Activated CD8-positive, alpha-beta T cell treated with anti-CD3 and anti-CD28 coated beads, Interleukin-2, amount 10 ng/mL, durations not matched to agents 7 days and 5 days (primary cell): ENCODE measurements at places on chromosomes 11 and 22.
A peak's percentile ranks its signal among the peaks of the same experiment; 100 is the strongest.

DNA sequence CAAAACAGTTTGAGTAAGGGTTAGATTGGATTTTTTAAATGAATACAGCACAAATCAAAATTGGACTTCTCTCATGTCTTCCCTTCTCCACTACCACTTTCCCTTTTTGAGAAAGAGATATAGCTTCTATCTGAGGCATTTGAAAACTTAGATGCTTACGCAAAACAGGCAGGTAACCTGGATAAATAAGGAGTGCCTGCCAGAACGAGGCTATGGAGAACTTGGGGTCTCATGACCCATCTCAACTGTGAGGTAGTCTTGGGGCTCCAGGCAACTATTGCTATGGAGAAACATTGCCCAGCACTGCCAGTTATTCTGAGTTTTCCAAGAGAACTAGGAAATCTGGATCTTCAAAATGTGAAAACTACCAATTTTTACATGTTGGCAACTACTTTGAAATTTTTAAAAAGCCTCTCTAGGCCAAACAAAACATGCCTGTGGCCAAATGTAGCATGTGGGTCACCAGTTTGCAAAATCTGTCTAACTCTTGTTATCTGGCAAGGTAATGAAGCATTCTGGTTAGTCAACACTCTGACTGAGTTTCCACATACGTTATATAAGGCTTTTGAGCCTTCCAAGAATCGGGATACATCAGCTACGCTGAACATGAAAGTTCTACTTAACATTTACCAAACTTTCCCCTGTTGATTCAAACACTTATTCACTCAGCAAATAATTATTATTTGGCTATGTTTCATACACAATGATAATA is 752.7 kb downstream of the KCNA4 start:
- DNase-seq = no peak

GRCh38 chr11:2474059-2474901 is 29.5 kb downstream of the KCNQ1 start:
- no peak for DNase-seq

- DNase-seq = no peak
These were observed 196.7 kb upstream of the TBCEL start for GRCh38 chr11:120827198-120827597.

DNA sequence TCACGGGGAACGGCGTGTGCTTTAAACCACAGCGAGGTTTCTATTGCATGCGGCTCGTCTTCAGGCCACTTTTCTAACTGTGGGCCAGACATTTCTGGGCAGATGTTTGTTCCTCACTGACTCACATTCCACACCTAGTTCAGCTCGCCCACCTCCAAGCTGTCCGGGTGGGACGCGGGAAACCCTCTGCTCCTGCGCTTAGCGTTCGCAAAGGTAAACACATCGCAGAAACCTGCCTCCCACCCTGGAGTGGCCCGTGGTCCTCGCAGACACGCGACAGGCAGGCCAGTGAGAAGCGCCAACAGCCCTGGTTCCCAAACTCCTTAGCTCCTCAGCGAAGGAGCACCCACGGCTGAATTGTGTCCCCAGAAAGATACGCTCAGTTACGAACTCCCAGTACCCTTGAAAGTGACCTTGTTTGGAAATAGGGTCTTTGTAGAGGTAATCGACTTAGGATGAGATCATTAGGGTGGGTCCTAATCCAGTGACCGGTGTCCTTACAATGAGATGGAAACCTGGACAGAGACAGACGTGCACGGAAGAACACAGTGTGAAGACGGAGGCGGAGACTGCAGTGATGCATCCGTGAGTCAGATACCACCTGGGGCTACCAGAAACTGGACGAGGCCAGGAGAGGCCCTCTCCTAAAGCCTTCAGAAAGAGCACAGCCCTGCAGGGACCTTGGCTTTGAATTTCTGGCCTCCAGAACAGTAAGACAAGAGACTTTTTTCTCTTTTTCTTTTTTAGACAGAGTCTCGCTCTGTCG is 82.7 kb downstream of the CELSR1 start:
- DNase-seq = no peak

GRCh38 chr11:1225386-1226225 is 2.7 kb downstream of the MUC5B start:
- no peak for DNase-seq

GRCh38 chr22:41638748-41639147 is 17.7 kb downstream of the XRCC6 start:
- DNase-seq = no peak

- no peak for DNase-seq
These were observed 14.0 kb downstream of the RAB36 start for GRCh38 chr22:23159291-23159630.

GRCh38 chr11:117842131-117842941 is 17.8 kb upstream of the FXYD2 start:
- DNase-seq = peak; percentile 20

- DNase-seq = no peak
These were observed 6.5 kb downstream of the UPK3A start for GRCh38 chr22:45291061-45291930.

- DNase-seq = no peak
These were observed 627.3 kb upstream of the KIRREL3 start for GRCh38 chr11:127627629-127628457.

DNA sequence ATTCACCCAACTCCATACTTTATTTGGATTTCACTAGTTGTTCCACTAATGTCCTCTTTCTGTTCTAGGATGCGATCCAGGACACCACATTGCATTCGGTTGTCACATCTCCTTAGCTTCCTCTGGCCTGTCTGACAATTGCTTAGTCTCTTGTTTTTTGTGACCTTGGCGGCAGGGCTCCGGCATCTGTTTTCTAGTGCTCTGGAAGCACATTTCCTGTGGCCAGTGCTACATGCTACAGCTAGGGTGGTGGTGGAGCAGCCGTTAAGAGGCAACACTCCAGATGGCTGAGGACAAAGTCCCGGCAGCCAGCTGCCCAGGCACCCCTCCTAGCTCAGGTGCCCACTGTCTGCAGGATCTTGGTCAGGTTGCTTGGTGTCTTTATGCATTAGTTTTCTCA is 6.8 kb downstream of the STX3 start:
- no peak for DNase-seq

- no peak for DNase-seq
These were observed 19.8 kb downstream of the SAA1 start for GRCh38 chr11:18285841-18286240.

DNA sequence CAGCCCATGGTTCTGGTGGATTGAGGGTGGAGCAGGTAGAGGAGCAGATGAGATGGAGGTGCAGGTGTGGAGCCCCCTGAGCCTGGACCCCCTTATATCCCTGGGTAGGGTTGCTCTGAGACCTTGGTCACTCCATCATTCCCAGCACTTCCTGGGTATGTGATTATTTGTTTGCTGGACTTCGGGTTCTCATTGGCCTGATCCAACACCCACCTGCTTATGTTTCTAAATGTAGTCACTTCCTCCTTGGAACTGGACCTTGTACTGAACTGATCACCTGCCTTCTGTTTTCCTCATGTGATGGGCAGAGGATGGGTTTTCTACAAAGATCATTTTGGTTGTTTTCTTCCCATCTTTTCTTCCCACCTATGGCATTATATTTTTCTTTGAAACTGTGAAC is at the start of gene KRTAP5-4:
TSS of gene KRTAP5-4 (minus strand) at position 53 of the 400 bp plus-strand sequence. CDS start at position 8, 45 bp downstream.
- DNase-seq = no peak

DNA sequence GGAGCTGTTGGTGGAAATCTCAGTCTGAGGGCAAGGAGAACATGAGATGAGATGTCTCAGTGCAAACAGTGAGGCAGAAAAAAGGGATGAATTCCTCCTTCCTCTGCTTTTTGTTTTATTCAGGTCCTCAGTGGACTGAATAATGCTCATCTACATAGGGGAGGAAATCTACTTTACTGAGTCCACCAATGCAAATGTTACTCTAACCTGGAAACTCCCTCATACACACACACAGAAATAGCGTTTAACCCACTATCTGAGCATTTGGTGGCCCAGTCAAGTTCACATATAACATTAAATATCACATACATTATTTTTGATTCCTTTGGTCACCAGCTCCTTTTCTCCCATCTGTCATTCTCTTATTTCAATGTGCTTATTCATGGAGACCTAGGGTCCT is 418.8 kb downstream of the TMEM135 start:
- no peak for DNase-seq

GRCh38 chr11:9815486-9816136 is 151.7 kb downstream of the SWAP70 start:
- no peak for DNase-seq

- DNase-seq = peak; percentile 50
These were observed 759.4 kb downstream of the OPCML start for GRCh38 chr11:132772703-132773545.

DNA sequence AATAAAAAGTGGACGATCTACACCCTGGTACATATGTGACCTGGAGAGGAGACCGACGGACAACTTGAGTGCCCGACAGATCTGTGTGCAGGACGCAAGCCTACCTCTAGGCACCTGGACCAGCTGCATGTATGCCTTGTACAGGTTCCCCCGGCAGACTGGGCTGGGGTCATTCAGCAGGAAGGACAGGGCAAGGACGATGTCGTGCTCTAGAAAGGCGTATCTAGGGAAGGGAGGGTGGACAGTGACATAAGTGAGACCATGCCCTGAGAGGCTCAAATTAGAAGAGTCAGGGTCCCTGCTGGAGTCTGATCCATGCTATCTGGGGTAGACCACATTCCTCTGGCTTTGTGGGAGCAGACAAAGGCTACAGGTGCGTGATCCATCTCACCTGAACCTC is 7.9 kb downstream of the RSPH14 start:
- DNase-seq = no peak

DNA sequence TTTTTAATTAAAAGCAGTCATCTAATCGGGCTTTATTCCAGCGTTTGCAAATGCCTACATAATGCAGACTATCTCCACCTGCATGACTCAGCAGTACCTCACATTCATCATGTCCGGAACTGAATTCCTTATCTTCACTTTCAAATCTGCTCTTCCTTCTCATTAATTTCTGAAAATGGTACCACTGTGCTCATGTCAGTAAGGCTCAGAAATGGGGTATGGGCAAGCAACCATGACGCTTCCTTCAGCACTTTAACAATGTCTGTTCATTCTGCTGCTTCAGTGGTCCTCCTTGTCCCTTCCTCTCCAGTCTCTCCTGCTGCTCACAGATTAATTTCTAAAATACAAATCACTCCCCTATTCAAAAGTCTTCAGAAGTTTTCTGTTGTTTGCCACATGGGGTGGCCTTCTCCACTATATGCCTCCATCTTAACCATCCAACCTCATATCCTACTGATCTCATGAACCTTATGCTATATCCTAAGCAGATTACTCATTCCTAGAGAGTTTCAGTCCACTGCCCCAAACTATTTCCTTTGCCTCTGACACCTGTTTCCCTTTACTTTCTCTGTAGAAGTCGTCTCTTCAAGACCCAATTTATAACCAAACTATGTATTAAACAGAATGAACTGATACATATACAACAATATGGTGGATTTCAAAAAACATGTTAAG is 7.0 kb downstream of the GTF2H1 start:
- no peak for DNase-seq

DNA sequence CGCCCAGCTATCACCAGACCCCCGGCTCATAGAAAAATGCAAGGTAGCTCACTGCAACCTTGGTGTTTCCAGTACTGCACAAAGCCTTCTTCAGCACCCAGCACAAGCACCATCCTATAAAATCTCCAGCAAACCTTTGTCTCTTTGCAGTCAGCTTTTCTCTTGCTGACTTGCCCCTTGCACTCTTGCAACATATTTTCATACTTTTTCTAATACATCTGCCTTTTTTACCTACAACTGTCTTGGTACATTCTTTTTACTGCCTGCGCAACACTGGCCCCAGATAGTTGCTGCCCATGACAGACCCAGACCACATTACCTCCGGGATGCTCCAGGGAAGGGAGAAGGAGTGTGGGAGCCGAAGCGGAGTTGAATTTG is 142.4 kb downstream of the MPPED1 start:
- no peak for DNase-seq

- no peak for DNase-seq
These were observed 12.7 kb upstream of the CD44 start for GRCh38 chr11:35126000-35126878.

- no peak for DNase-seq
These were observed 54.6 kb downstream of the LRRC32 start for GRCh38 chr11:76615950-76616349.

GRCh38 chr22:23110190-23110921 is 31.4 kb downstream of the RSPH14 start:
- DNase-seq = no peak

GRCh38 chr22:25183949-25184619 is 15.6 kb upstream of the CRYBB3 start:
- DNase-seq = no peak

GRCh38 chr11:9092853-9093778 is 1.7 kb upstream of the SCUBE2 start:
- no peak for DNase-seq

GRCh38 chr22:25112538-25113253 is 87.0 kb upstream of the CRYBB3 start:
- no peak for DNase-seq

DNA sequence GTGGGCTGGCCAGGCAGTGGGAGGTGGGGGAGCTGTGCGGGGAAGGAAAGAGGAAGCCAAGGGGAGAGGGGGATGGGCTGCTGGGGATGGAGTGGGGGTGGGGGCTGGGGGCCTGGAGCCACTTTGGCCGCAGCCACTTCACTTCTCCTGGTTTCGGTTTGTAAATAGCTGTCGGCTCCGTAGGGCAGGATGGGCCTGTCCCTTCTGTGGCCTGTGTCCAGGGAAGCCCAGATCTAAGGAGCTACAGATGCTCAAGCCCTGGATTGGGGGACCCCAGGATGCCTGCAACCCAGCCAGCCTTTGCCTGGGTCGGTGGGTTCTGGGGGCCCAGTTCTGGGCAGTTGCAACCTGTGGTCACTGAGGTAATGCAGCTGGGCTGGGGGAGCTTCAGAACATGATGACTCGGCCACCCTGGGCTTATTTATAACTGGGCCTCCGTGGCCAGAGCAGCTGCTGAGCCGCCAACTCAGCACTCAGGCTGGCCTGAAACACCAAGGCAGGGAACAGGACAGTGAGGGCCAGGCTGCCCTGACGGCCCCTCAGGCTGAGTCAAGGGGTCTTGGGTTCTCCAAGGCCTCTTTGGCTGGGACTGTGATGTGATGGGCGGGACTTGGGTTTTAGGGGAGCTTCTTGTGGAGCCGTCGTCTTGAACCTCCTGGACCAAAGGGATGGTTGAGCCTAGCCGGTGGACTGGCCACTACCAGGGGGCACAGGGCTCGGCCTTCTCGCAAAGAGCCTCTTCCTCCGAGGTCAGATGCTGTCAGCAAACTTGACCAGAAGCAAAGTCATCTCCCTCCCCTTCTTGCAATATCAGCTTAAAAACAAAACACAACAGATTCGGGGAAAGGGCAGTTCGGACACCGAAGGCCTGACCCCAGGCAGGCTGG is 15.0 kb upstream of the SLC39A13 start:
- DNase-seq = no peak
